Activated CD4-positive, alpha-beta memory T cell treated with anti-CD3 and anti-CD28 coated beads, Interleukin-2, amount 10 ng/mL, durations not matched to agents 7 days and 5 days (primary cell): ENCODE measurements at places on chromosomes 3 and 15. TPM values are rescaled to one million over a fixed set of nuclear protein-coding genes. Genes with fewer than 3 reads are reported as not detected.

PSTPIP1 gene
- total RNA-seq = 181 TPM

KLHL24 gene
- total RNA-seq = 31.2 TPM

MKRN2OS gene
- not detected for total RNA-seq

CPNE4 gene
- not detected for total RNA-seq

SLC22A14 gene
- total RNA-seq = not detected

FRMD5 gene
- total RNA-seq = not detected

LRRC31 gene
- total RNA-seq = not detected

CYP1A1 gene
- total RNA-seq = 2.1 TPM

SHC4 gene
- total RNA-seq = 2.8 TPM

THPO gene
- total RNA-seq = not detected

FAM162A gene
- total RNA-seq = 77.5 TPM

ADAMTS17 gene
- 0.38 TPM for total RNA-seq
